ENCODE measurements at places on chromosomes 12 and 14. TPM values are rescaled to one million over a fixed set of nuclear protein-coding genes. Genes with fewer than 3 reads are reported as not detected.

The CLEC4D gene
- polyA plus RNA-seq: 0.12 TPM

The CLEC2D gene
- 5.3 TPM for polyA plus RNA-seq

DNA sequence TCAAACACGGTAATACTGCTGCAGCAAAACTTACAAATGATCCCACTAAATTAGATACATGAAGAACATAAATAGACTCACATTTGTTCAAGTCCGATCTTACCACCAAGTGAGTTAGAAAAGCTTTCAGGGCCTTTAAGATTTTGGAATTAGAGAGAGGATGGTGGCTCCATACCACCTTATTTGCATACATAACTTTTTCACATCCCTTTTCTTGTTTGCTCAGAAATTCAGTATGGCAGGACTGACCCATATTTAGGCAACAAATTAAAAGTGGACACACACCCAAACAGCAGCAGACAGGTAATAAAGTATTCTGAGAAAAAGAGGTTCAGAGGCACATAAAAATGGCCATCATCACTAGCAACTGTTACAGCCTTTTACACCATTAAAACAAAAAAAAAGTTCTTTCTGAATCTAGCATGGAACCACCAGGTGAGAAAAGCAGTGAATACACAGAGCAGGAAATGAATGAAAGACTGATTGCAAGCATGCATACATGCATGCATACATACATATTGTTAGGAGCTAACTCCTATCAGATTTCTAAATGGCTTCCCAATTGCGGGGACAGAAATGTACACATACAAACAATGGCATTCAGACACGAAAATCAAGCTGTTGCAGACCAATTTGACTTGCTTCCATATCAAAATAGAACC is 23.3 kb downstream of the STXBP6 start:
- DNase-seq: no peak

DNA sequence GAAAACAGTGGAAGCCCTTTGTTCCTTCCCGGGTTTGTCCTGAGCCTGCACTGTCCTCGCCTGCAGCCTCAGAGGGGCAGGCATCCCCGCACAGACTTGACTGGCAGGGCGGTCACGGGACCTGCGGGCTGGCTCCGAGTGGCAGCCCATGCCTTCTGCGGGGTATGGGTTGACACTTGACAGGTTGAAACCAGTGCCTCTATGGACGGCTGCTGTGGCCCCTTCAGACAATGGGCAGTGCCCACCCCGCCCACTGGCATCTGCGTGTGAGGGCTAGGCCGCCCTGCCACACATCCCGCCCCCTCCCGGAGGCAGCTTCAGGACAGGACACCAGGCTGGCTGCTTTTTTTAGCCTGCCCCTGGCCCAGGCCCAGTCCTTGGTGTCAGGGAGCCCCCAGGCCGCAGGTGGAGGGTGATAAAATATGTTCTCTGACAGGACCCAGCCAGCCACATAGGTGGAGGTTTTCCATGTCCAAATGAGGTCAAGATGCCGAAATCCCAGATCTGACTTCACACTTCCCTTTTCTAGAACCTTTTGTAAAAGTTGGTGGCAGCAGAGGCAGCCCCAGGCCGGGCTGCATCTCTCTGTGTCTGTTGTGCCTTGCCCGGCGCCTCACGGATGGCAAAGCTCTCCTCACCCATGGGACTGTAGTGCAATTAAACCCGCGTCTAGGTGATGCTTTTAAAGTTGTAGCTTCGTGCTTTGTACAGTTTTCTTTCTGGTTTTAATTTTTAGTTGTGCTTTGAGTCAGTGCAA is 10.0 kb downstream of the ANKRD9 start:
- DNase-seq: no peak

DNA sequence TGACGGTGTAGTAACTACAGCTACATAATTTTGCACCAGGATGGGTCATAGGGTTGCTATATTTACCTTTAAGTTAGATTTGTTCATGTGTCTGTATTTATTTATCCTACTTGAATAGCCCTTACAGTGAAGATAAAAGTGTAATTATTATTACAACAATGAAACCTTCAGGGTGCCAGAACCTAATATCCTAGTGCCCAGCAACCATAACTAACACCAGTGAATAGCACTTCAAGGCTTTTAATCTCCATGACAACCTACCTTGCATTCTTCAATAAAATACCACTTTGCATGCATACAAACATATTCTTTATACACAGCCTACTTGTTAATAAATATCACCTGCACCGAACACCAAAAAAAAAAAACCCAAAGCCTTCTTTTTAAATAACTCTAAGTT is 58.7 kb upstream of the G2E3 start:
- no peak for DNase-seq

The SSTR1 gene
- polyA plus RNA-seq: 0.18 TPM

DNA sequence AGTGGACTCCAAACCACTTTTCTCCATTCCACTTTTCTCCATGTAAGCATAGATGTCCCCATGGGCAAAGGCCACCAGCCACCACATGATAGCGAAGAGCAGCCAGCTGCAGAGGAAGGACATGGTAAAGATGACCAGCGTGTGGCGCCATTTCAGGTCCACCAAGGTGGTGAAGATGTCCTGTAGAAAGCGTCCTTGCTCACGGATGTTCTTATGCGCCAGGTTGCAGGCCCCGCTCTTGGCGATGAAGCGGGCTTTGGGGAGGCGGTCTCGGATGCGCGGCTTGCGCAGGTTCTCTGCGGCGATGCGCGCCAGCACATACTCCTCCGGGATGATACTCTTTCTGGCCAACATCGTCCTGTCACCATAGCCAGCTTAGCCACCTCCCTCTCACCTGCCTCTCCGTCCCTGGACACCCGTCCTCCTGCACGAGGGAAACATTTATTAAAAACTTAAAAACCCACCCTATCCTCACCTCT is 1.2 kb downstream of the KCNJ8 start:
- peak; percentile 47 for DNase-seq

GRCh38 chr12:128789356-128789929 is 34.3 kb downstream of the SLC15A4 start:
- DNase-seq: no peak

The KIF26A gene
- 10.0 TPM for polyA plus RNA-seq

The GLI1 gene
- polyA plus RNA-seq: 8.5 TPM

- DNase-seq: no peak
Measured at GRCh38 chr12:15130541-15130940, 90.7 kb downstream of the RERG start.

DNA sequence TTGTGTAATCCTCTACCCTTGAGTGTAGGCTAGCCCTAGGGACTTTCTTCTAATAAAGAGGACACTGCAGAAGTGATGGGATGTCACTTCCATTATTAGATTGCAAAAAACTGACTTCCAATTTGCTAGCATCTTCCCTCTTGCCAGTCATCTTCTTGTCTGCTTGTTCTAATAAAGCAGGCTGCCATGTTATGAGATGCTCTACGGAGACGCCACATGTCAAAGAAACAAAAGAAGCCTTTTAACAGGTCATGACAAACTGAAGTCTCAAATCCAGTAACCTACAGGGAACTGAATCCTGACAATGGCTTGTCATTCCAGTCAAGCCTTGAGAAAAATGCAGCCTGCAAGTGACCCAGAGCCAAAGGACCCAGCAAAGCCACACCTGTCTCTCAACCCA is 76.0 kb downstream of the CEP128 start:
- no peak for DNase-seq

- no peak for DNase-seq
Measured at GRCh38 chr12:104835317-104835716, 122.8 kb downstream of the SLC41A2 start.

The IKZF4 gene
- 8.8 TPM for polyA plus RNA-seq

GRCh38 chr12:16581416-16581815 is 24.5 kb downstream of the LMO3 start:
- DNase-seq: no peak

GRCh38 chr12:40045656-40046055 is 60.2 kb downstream of the SLC2A13 start:
- no peak for DNase-seq

The CORO1C gene
- polyA plus RNA-seq: 103 TPM

DNA sequence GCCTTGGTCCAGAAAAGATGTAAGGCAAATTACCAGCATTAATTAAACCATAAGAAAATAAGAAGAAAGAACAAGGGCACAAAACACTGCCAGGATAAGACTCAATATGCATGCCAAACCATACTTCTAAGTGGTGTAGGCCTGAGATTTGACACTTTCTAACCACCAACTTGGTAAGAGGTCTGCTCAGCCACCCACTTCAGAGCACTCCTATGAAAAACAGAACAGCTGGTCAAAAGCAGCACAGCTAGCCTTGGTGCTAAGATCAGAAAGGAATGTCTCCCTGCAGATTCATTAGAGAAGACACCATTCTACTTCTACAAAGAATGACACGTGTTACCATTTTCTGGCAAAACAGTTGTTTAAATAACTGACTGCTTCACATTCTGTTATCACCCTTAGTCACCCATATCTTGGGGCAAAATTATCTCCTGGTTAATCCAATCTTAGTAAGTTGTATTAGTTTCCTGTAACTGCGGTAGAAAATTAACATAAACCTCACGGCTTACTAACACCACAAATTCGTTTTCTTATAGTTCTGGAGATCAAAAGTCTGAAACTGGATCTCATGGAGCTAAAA is 13.2 kb downstream of the RPS6KA5 start:
- no peak for DNase-seq

DNA sequence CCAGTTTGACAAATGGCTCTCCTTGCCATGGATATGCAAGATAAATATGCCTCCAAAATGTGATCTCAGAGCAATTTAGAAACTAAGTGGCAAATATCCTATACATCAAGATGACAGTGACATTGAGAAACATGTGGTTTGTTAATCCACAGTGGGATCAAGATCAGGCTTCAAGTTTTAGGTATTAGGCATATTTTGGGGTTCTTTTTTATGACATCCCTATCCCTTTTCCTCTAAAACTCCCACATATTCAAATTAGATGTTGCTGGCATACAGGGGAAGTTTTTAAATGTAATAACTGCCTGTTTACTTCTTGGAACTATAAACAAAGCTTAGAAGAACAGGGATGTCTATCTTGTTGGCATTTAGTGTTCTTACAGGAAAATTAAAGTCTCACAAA is 179.4 kb downstream of the CRADD start:
- DNase-seq: no peak

DNA sequence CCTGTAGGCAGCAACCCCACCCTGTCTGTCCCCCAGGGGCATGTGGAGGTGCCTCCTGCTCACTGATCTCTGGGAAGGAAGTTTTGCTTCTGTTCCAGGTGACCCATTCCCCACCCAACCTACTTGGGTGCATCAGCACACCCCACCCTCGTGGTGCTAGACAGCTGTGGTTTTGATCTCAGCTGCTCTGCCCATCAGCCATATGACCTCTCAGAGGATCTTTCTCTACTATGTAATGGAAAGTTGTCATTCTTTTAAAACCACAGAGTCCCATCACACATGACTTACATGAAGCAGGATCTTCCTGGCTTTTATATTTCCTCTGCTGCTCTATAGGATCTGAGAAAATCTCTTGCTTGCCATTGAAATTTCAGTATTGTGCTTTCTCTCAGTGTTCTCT is 13.5 kb upstream of the KRT82 start:
- DNase-seq: no peak

DNA sequence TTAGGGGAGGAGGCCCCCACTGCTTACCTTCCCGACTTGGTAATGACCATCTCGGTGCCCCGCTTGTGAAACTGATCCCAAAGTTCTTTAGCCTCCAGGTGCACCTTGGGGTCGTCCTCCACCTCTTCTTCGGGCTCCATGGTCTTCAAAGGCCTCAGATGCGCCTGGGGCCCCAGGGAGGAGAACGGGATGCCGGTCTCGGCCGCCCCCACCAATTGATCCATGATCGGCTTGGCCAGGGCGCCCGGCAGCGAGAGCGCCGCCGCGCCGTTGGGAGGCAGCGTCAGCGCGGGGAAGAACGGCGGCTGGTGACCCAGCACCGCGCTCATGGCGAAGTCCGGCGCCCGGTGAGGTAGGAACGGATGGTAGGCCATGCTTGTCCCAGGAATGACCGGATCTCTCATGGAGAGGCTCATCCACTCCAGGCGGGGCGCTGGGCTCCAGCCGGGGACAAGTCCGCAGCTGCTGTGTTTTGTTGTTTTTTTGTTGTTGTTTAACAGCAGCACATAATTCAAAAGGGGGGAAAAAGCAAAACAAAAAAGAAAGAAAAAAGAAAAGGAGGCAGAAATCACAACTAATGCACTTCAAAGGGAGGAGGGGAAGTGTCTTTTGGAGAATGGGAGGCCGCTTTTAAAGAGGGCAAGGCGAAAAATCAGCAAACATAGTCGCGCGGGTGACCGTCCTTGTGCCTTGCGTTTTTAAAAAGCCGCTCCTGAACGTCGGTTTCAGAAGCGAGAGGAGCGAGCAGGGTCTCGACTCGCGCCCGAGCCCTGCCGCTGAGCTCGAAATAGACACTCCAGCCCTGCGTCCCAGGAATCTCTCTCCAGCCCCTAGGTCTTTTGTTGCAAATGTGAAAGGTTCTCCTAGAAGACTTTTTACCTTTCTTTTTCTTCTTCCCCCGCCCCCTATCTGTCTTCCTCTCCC is 928 bp downstream of the TBX3 start:
- peak; percentile 68 for DNase-seq

The AKAP3 gene
- 0.90 TPM for polyA plus RNA-seq

The FLVCR2 gene
- polyA plus RNA-seq: 17.9 TPM

The RDH11 gene
- polyA plus RNA-seq: 40.9 TPM

- DNase-seq: peak; percentile 10
Measured at GRCh38 chr14:73295198-73295796, 58.0 kb downstream of the PAPLN start.

The EML5 gene
- 1.5 TPM for polyA plus RNA-seq

Measured in muscle of back (tissue), 13 donors.